PC-3 (cell line): ENCODE measurements at places on chromosomes 7 and 10. TPM values are rescaled to one million over a fixed set of nuclear protein-coding genes. Genes with fewer than 3 reads are reported as not detected.

The STK32C gene
- 28.3 and 34.7 TPM in 2 replicates for total RNA-seq

The CC2D2B gene
- total RNA-seq = not detected in 2 replicates

The NRG3 gene
- total RNA-seq = not detected in 2 replicates

- no peaks in the 10 kb centered on the region for H3K4me1 ChIP-seq
- no peak for DNase-seq
- no peaks in the 10 kb centered on the region for H3K36me3 ChIP-seq
- no peak overlapping the region for H3K27ac ChIP-seq
Measured at GRCh38 chr7:148253629-148254028, 336.9 kb upstream of the C7orf33 start.

GRCh38 chr7:96045919-96046318, 273.6 kb downstream of the DYNC1I1 start:
- H3K4me1 ChIP-seq = no peaks in the 10 kb centered on the region
- no peaks in the 10 kb centered on the region for H3K36me3 ChIP-seq
- H3K27ac ChIP-seq = no peak overlapping the region

- peaks cover 76% of the 10 kb centered on the region for H3K27me3 ChIP-seq
- no peak overlapping the region for H3K27ac ChIP-seq
- no peaks in the 10 kb centered on the region for H3K36me3 ChIP-seq
- DNase-seq = no peak
Measured at GRCh38 chr7:45229156-45229920, 71.7 kb downstream of the RAMP3 start.

- no peaks in the 10 kb centered on the region for H3K4me1 ChIP-seq
- H3K4me3 ChIP-seq = no peak overlapping the region
- no peak for DNase-seq
- no peaks in the 10 kb centered on the region for H3K36me3 ChIP-seq
- no peaks in the 10 kb centered on the region for H3K27me3 ChIP-seq
Measured at GRCh38 chr10:126302476-126302756, 85.9 kb downstream of the ADAM12 start.

- no peak overlapping the region for H3K4me3 ChIP-seq
- no peaks in the 10 kb centered on the region for H3K27me3 ChIP-seq
- H3K36me3 ChIP-seq = no peaks in the 10 kb centered on the region
- no peak for DNase-seq
- peaks cover 10% of the 10 kb centered on the region for H3K4me1 ChIP-seq
- no peak overlapping the region for H3K27ac ChIP-seq
Measured at GRCh38 chr7:12884033-12884432, 196.6 kb downstream of the ARL4A start.

- no peaks in the 10 kb centered on the region for H3K4me1 ChIP-seq
- H3K36me3 ChIP-seq = no peaks in the 10 kb centered on the region
- no peak overlapping the region for H3K27ac ChIP-seq
- no peak overlapping the region for H3K4me3 ChIP-seq
Measured at GRCh38 chr10:83248106-83248631, 891.1 kb upstream of the GHITM start.
